ENCODE measurements at places on chromosomes 5 and 9.
A peak's percentile ranks its signal among the peaks of the same experiment; 100 is the strongest.

- no peak for DNase-seq
These were observed 896.9 kb upstream of the DMAC1 start for GRCh38 chr9:8696516-8696915.

DNA sequence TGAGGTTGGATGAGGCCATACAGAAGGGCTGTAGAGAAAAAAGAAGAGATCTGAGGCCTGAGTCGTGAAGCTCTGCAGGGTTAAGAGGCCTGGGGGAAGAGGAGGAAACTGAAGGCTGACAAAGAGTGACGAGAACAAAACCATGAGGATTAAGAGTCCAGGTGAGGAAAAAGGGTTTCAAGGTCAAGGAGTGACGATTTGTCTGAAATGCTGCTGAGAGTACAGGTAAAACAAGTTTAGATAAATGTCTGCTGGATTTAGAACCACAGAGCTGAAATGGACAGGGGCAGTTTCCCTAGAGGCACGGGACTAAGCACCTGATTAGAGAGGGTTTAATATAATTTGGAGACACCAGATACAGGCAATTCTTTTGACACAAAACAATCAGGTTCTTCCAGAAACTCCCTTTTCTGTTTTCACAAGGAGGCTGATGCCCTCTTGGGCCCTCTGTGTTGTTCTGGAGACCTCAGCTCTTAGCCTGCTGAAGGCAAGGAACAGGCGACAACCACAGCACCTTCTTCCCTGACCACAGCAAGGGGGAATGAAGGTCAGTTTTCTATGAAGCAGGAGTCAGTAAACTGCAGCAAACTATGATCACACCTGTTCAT lies 14.6 kb upstream of the GCNT1 start:
- no peak for DNase-seq

DNA sequence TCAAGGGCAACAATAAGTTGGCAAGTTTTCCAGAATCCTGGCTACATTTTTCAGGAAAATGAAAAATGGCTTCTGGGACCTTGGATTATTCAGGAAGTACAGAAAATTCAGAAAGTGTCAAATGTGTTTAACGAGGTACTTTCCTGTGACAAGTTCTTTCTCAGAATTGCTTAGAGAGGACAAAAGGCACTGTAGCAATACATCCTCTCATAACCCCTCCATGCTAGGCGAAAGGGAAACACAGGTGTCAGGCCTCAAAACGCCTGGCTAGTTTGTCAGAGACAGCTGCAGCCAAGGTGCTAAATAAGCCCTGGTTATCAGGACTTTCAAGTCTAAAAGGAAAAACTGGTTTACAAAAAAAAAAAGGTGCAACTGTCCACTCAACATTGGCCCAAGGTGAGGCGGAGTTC lies 115.2 kb downstream of the GNAQ start:
- DNase-seq = no peak

DNA sequence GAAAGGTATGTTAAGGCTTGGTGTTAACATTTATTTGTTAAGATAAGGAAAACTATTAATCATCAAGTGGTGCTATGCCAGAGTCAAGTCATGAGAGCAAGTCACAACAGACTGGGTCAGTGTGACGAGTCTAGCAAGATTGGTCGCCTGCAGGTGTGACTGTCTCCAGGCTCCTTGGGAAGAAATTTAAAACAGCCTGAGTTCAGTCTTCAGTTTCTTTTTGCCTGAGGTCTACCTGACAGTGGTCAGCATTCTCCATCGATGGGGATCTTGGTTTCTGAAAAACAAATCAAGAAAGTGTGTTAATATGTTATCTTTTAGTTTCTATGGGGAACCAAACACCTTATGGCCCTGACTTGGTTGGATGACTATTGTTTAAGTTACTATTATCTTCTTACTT lies 56.3 kb downstream of the CETN3 start:
- DNase-seq = no peak

DNA sequence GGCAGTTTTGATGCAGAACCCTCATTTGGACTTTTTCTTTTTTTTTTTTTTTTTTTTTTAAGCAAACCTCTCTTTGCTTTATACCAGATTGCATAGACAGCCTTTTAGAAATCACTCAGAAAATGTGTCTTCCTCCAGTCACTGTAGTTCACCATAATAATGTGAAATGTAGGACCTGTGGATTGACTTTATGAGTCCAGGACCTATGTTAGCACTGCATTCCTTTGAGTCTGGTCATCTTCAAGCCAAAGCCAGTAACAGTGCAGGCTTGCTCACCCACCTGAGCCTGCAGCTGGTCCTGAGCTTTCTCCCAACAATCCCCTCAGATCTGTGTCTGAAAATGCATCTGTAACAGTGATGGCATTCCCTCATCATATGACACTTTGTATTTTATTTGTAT lies 110.7 kb upstream of the NFIL3 start:
- DNase-seq = no peak

DNA sequence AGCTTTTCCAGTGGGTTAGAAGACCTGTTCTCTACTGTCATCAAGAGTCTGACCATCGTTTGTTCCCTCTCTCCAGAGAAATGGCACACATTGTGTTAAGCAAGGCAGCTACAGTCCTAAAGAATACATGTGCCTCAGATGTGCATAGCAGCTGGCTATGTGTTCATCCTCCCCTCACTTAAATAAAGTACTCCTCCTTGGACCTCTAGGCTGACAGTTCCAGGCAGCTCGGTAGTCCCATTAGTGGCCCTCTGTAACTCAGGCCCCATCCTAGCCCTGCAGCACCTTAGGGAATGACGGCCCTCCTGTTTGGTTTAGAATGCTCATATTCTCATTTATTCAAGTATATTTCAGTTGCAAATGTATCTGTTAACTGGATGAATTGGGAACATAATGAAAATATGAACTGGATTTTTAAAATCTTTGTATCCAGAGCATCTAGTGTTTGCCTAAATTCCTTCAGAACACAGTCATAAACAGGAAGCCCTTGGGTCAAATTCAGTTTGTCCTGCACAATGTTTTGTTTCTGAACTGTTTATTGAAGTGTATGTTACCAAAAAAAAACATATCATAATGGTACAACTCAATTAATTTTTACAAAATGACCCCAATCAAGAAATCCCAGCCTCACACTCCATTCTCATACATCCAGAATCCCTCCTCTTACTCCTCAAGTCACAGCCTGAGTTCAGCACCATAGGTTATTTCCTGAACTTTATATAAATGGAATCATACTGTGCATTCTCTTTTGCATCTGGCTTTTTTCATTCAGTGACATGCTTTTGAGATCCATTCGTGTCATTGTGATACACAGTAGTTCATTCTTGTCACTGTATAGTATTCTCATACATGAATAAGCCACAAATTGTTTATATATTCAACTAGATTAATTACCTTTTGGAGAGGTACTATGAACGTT lies 1.6 kb upstream of the ASPN start:
- no peak for DNase-seq

DNA sequence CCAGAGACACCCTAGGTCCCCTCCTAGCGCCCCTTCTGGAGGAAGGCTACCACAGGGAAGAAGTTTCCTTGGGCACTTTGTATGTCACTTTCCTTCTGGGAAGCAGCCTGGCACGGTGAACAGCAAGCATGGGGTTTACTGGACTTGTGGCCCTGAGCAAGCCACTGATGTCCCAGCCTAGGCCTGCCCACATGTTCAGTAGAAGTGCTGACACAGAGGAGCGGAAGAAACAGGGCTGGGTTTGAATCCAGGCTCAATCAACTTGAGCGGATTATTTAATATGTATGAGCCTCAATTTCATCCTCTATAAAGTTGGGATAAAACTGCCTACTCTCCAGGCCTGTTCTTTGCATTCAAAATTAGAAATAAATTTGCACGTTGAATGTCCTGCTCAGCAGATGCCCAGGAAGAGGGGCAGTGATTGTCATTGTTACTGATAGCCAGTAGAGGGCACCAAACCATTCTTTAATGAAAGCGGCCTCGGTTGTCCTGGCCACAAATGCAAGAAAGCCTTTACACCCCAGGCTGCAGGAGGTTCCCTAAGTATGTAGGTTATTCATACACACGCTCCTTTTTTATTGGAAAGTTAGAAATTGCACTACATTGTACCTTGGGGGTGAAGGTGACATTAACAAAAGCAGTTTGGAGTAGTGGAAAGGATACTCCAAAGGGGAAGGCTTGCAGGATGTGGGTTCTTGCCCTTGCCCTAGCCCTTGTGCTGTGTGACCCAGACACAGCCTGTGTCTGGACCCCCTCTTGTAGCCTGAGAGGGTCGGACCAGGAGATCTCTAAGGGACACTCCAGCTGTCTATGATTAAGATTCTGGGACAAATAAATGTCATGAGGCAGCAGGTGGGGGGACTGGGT lies 13.4 kb upstream of the XPA start:
- peak; percentile 64 for DNase-seq

GRCh38 chr9:97856857-97857605 lies 4.0 kb downstream of the FOXE1 start:
- no peak for DNase-seq

DNA sequence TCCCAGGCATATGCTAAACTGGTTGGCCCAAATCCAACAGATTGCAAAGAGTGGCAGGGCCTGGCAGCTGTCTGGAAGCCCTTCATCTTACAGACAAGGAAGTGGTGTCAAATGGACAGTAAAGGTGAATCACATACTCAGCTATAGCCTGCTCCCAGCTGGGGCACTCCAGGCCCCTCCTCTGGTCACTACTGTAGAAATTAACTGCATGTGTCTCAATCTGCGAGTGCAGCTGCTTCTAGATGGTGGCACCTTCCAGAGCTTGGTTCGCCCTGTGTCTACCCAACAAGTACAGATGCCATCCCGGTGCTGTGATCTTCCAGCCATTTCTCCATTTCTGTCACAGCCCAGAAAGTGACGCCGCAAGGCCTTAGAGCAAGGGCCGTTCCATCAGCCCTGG lies 50.2 kb downstream of the OTULIN start:
- DNase-seq = no peak

DNA sequence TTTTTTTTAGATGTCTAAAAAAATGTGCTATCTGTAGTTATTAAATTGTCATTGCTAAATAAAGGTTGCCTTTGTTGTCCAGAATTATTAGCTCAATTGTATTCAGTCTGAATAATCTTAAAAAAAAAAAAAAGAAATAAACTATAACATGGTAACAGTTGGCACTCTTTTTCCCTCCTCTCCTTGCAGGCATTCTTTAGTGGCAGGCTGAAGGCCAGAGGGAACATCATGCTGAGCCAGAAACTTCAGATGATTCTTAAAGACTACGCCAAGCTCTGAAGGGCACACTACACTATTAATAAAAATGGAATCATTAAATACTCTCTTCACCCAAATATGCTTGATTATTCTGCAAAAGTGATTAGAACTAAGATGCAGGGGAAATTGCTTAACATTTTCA lies 87.6 kb upstream of the FAM170A start:
- no peak for DNase-seq

DNA sequence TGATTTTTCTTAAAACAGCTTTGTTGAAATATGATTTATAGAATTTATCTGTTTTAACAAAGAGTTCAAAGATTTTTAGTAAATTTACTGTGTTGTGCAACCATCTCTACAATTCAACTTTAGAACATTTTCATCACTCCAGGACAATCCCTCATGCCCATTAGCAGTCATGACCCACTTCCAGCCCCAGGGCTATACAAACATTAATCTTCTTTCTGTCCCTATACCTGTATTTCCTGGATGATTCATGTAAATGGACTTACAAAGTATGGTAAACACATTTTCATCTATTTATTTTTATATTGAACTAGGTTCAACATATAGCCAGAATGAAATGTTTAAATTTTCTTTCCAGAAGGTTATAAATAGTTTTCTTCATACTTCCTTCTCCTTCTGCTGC lies 127.8 kb upstream of the CCDC180 start:
- DNase-seq = no peak

- no peak for DNase-seq
These were observed 27.0 kb downstream of the CDKN2A start for GRCh38 chr9:21967169-21967568.

- DNase-seq = no peak
These were observed 111.0 kb downstream of the CD180 start for GRCh38 chr5:67085616-67086015.

Data from Caki2 (cell line).